Activated gamma-delta T cell (primary cell): ENCODE measurements at places on chromosomes 5 and 9.

DNA sequence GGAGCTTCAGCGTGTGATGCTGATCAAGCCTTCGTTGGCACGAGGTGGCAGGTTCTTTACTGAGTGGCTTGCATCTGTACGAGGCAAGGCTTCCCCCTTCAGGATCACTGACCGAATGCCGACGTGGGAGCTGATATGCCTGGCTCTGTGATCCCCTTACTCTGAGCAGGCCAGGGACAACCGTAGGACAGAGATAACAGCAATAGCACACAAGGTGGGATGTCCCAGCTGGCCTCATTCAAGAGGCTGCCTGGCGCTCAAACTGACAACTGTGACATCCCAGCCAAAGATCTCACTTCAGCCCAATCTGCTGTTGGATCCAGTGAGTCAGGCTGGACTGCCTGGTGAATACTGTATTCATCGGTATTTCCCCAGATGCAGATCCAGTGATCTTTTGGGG lies 199.4 kb upstream of the PANK3 start:
- no peak for DNase-seq

DNA sequence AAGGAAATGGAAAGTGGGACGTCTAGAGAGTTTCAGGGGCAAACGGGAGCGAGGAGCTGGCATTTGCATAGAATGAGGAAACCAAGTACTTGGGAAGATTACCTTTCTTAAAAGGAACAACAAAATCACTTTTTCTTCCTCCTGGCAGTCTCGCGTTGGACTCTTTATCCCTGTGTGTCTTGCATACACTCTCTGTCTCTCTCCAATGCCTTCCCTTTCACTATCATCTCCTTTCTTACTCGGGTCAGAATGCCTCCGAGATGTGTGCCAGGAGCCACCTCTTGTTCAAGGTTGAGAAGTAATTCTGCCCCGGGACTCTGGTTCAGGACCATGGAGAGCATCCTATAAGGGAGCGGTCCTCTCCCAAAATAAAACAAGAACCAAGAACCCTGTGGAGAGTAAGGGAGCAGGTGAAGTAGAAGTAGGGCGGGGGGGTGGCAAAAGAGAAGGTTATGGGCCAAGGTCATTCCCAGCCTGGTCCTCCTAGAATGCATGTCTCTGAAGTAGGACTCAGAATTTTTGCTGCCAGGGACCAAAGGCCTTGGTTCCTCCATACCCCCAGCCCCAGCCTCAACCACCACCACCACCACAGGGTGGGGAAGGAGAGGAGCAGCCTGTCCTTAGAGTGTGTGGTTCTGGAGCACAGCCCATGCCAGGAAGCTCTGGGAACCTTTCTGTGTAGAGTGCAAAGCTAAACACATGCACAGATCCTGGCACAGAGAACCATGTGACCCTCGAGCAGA lies 72.1 kb upstream of the ARAP3 start:
- no peak for DNase-seq

DNA sequence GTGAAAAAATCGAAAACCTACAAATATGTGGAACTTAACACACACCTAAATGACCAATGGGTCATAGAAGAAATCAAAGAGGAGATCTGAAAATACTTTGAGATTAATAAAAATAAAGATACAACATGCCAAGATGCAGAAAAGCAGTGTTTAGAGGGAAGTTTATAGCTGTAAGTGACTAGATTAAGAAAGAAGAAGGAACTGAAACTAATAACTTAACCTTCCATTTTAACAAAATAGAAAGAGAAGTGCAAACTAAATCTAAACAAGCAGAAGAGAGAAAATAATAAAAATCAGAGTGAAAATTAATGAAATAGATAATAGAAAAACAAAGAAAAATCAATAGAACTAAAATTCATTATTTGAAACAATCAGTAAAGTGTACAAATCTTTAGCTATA lies 103.0 kb upstream of the MAMDC2 start:
- no peak for DNase-seq

GRCh38 chr9:70602321-70603019 lies 188.0 kb upstream of the KLF9 start:
- no peak for DNase-seq

- DNase-seq: no peak
These were observed 368.1 kb downstream of the TLE4 start for GRCh38 chr9:79939819-79940218.

GRCh38 chr9:127353882-127354281 lies 43.1 kb upstream of the SLC2A8 start:
- DNase-seq: no peak

- DNase-seq: no peak
These were observed 6.3 kb downstream of the TYRP1 start for GRCh38 chr9:12699529-12699928.

DNA sequence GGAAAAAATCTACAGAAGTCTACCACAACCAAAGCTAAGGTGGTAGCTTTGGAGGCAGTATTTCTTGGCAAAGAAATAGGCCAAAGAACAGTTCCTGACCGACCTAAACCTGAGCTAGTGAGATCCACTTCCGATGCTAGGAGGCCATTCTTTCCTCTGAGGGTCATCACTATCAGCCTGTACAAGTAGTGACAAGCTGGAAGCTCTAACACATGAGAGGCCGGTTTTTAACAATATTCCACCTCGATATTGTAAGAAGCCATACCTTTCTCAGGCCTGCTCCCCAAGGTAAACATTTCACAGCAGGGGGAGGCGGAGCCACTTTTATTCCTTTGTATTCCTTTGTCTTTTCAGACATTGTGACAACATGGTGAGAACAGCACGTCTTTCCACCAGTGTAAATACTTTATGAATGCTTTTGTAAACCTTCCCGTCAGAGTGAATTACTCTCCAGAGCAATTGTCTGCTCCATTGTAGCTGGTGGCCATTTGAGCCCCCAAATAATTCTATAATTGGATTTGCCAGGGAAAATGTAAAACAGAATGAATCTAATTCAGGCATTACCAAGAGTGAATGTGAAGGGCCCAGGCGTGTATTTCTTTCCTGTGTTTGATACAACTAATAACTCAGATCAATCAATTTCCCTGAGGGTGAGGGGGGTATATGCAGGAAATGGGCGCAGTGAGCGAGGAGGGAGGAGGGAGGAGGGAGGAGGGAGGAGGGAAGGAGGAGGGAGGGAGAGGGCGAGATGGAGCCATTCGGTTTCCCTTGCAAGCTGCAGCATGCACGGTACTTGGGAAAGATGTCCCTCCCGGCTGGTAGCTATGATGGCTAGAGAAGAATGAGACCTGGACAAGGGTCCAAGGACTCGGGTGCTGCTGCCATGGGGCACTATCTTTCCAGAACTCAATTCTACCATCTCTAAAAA lies 166.6 kb downstream of the CDK5RAP2 start:
- DNase-seq: no peak

GRCh38 chr9:29625292-29625731 lies 2052.0 kb upstream of the C9orf72 start:
- no peak for DNase-seq

DNA sequence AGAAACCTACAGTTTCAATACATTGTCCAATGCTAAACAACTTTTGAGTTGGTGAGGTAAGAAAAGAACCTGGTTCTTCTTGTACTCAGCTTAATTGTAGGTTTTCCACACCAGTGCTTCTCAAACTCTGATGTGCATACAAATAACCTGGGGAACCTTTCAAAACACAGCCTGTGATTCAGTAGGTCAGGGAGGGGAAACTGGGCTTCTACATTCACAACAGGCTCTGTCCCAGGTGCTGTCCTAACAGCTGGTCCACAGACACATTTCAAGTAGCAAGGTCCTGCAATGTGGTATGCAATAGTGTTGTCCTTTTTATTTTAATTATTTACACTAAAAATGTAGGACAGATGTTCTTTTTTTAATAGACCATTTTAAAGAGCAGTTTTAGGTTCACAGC lies 47.4 kb upstream of the SNCAIP start:
- no peak for DNase-seq

DNA sequence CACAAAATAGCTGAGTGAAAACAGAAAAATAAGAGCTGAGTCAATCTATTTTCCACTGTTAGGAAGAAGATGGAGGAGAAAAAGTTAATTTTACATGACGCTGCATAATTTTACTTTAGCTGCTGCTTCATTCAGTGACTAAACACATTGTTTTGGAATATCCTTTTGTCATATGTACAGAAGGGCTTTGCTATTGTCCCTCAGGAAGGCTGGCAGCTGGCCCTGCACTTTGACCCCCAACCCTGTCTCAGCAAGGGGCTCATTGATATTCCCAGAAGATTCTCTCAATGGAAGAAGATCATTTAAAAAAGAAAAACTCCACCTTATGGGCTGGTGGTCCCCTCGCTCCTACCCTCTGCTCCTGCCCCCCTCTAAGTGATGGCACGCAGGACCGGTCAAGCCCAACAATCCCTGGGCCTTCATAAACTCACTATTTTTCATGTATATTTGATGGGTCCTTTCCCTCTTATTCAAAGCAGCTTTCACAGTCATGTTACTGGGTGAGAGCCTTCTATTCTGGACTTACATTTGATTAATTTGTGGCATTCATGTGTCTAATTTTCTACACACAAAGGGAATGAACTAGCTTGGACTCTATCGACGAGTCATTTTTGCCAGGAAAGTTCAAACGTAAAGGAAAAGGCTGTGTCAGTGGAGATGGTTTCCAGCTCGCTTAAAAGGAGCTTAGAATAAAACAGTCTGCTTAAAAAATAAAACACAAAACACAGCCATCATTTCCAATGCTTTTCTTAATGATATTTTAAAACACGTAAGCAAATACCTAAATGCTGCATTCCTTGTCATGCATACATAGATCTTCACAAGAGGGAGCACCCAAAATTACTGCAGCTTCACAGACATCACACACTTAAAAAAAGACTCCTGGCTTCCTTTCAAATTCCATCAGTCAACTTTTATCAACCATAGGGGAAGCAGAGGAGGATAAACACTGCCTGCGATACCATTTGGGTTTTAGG lies 104.7 kb downstream of the EFNA5 start:
- no peak for DNase-seq

- no peak for DNase-seq
These were observed 65.7 kb upstream of the GNE start for GRCh38 chr9:36323926-36324325.

- no peak for DNase-seq
These were observed at the start of gene FAXDC2 for GRCh38 chr5:154850255-154851062. TSS of gene FAXDC2 (minus strand) at chr5:154850603. CDS start at chr5:154838178, 12,425 bp downstream.

GRCh38 chr5:17090839-17091238 lies 126.6 kb upstream of the BASP1 start:
- DNase-seq: no peak

GRCh38 chr9:124415852-124416484 lies 726 bp upstream of the PSMB7 start:
- no peak for DNase-seq

GRCh38 chr9:21933865-21934264 lies 60.3 kb downstream of the CDKN2A start:
- DNase-seq: no peak

DNA sequence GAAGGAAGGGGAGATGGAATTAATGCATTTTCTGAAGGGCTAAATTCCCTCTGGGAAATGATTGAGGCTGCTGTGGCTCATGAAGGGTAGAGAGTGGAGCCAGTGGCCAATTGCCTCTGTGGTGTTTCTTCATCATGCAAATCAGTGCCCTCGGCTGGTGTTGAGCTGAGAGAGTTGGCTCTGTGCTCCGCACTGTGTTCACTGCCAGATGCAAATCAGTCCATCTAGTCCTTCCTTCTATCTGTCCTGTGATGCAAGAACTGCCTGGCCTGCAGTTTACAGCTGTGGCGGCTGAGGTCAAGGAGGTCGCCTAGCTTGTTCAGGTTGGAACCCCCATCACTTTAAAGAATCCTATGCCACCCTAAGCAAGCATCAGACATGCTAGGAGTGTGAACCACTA lies 6.0 kb downstream of the TMEM171 start:
- DNase-seq: no peak

GRCh38 chr5:131323378-131323777 lies 59.5 kb downstream of the CDC42SE2 start:
- DNase-seq: no peak

DNA sequence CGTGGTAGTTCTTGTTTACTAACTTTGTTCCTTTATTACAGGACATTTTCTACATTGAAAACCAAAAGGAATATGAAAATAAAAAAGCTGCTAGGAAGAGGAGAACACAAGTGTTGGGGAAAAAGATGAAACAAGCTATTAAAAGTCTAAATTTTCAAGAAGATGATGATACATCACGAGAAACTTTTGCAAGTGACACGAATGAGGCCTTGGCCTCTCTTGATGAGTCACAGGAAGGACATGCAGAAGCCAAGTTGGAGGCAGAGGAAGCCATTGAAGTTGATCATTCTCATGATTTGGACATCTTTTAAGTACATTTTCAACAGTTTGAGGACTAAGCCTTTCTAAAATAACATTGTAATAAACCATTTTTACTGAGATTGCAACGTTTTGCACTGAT lies 23.8 kb downstream of the PHAX start:
- DNase-seq: no peak

DNA sequence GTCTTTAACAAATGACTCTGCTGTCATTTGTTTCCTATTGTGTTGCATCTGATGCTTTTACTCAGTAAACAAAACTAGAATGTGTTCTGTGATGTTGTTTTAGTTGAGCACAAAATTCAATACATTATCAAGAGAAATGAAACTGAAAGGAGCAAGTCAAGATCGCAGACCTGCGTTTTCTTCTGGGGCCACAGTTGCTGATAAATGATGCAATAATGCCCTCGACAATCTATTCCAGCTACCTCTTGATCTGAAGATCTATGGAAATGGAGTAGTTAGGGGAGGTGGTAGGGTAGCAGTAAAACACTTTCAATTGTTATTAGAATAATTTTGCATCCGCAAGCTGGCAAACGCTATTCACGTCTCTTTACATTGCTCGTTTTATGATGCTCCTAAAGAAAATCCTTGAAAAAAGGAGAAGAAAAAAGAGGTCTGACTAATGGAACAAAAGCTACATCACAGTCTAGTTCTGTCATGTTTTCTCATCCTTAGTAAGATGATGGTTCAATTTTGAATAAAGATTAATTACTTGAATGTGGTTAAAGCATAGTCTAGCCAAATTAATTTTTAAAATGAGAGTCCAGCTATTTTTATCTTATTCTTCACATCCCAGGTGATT lies 1.6 kb downstream of the ZNF366 start:
- DNase-seq: no peak

DNA sequence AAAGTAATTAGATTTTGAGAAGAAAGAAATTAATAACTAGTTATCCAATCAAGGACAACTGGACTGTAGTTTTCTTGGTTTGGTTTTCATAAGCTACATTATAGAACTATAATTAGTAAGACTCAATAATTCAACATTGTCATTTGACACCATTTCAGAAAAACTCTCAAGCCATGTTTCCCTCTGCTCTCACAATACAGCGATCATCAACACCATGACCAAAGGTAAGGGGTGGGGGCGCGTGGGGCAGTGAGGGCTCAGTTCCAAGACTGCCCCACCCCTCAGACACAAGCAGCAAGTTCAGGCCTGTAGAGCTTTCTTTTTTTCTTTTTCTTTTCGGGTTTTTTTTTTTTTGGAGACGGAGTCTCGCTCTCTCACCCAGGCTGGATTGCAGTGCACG lies 6.4 kb downstream of the CMBL start:
- DNase-seq: no peak

- no peak for DNase-seq
These were observed 29.9 kb downstream of the CPEB4 start for GRCh38 chr5:173917788-173918786.
